Neural crest cell (in vitro differentiated cells): ENCODE measurements at places on chromosomes 16 and 17. TPM values are rescaled to one million over a fixed set of nuclear protein-coding genes. Genes with fewer than 3 reads are reported as not detected.

MILR1 gene
- total RNA-seq: not detected in 2 replicates

PPP1R27 gene
- total RNA-seq: not detected in 2 replicates

DNA sequence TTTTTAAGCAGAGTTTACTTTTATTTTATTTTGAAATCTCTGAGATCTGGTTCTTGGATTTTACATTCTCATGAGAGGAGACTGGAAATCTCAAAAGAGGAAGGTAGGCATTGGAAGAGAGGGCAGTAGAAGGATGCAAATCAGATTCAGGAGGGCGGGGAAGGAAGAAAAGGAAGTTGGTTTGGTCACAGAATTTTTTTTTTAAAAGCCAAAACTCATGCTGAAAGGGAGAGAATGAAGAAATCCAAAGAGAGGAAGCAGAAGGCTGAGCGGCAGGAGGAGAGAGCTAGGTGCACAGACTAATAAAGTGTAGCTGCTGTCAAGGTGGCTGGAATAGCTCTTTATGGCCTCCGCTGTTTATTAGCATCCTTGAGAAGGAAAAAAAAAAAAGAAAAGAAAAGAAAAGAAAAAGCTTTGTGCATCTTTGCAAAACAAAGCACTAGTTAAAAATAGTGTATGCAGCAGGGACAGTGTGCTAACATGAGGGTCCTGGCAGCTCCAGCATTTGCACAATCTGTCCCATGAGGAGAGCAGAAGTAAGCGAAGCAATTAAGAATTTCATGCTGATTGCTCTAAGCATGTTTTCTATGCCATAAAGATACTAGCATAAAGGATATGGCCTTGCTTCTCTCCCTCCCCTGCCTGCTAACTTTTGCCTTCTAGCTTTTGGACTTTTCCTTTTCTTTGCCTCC, 194.2 kb downstream of the ZFHX3 start:
- DNase-seq: no peak

- no peak for DNase-seq
These were observed 4.3 kb upstream of the ITGA3 start for GRCh38 chr17:50051606-50052005.

- no peak for DNase-seq
These were observed 62.1 kb downstream of the GPRC5B start for GRCh38 chr16:19822533-19822932.

GRCh38 chr17:37259030-37259735, 116.6 kb upstream of the C17orf78 start:
- DNase-seq: no peak

TNFSF13 gene
- total RNA-seq: 0.45 and 0.86 TPM in 2 replicates

- no peak for DNase-seq
These were observed 44.8 kb downstream of the TRARG1 start for GRCh38 chr17:1324201-1324771.

GRCh38 chr17:78769196-78769773, 12.8 kb downstream of the CYTH1 start:
- DNase-seq: no peak

DNA sequence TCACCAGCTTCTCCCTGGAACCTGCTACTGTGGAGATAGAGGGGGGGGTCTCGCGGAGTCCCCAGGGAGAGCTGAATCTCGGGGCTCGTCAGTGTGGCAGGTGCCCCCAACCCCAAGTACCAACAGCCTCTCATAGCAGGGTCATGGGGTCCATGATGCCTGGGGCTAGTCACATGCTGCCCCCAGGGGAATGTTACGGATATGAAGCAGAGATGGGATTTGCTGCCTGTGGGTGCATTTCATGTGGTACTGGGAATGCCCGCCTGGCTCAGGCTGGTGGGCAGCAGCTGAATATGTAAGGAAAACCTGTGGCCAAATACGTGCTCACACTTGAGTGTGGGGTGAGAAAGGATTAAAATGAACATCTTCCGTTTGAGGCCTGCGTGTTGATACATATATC, 49.4 kb downstream of the MEAK7 start:
- no peak for DNase-seq

PLA2G10 gene
- total RNA-seq: not detected in 2 replicates

- no peak for DNase-seq
These were observed 26.9 kb upstream of the CDH11 start for GRCh38 chr16:65148804-65149203.

- no peak for DNase-seq
These were observed 56.3 kb downstream of the ABCC12 start for GRCh38 chr16:48099455-48099854.

FNDC8 gene
- not detected in 2 replicates for total RNA-seq

- no peak for DNase-seq
These were observed 2.0 kb downstream of the HBZ start for GRCh38 chr16:154217-155030.

GRCh38 chr16:57475711-57476339, 10.5 kb downstream of the DOK4 start:
- DNase-seq: peak; percentile 73

- DNase-seq: no peak
These were observed 133.8 kb upstream of the PLCG2 start for GRCh38 chr16:81645266-81645694.

HAPSTR1 gene
- 80.1 and 81.1 TPM in 2 replicates for total RNA-seq

GRCh38 chr17:55177159-55177854, 87.5 kb upstream of the HLF start:
- no peak for DNase-seq

- DNase-seq: no peak
These were observed 35.1 kb downstream of the SCNN1G start for GRCh38 chr16:23217646-23218045.

TRPV2 gene
- total RNA-seq: 0.98 and 1.3 TPM in 2 replicates

DNA sequence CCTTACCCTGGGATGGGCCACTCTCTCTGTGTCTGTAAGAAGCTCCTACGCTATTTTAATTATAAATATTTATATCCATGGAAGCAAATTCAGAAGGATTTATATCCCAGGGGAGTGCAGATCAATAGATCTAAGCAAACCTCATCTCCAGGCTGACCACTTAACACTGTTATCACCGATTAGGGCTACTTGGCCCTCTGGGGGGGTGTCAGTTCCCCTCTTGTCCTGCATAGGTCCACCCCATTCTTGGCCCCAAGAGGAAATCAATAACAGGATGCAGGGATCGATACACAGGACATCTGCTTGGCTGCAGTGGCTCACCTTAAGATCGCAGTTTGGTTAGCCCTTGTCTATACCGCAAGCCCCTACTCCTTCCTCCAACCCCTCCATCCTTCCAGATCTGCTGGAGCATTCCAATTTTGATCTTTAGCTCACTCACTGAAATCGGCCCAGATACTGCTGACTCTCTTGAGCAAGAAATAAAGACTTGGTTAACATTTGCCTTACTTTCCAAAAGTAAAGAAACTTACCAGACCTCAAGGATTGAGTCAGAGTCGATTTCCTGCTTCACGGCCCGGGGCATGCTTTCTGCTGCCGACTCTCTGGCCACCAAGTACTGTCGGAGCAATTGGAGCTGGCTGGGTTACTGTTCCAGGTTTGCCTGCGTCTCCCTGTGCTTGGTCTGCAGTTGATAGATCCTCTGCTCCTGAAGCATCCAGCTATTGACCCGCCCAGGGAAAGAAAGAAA, 112.3 kb upstream of the PMFBP1 start:
- no peak for DNase-seq

NUPR1 gene
- total RNA-seq: not detected in 2 replicates

- DNase-seq: peak; percentile 14
These were observed 508.9 kb downstream of the WWOX start for GRCh38 chr16:78608305-78608776.

RND2 gene
- 15.3 and 17.8 TPM in 2 replicates for total RNA-seq

- DNase-seq: peak; percentile 41
These were observed at the start of gene ITGA3 for GRCh38 chr17:50055426-50056216. TSS of gene ITGA3 (plus strand) at chr17:50056110. CDS start at chr17:50056440, 330 bp downstream.

CCL15 gene
- not detected in 2 replicates for total RNA-seq

GRCh38 chr16:22075776-22076175, 16.6 kb upstream of the VWA3A start:
- no peak for DNase-seq

DNA sequence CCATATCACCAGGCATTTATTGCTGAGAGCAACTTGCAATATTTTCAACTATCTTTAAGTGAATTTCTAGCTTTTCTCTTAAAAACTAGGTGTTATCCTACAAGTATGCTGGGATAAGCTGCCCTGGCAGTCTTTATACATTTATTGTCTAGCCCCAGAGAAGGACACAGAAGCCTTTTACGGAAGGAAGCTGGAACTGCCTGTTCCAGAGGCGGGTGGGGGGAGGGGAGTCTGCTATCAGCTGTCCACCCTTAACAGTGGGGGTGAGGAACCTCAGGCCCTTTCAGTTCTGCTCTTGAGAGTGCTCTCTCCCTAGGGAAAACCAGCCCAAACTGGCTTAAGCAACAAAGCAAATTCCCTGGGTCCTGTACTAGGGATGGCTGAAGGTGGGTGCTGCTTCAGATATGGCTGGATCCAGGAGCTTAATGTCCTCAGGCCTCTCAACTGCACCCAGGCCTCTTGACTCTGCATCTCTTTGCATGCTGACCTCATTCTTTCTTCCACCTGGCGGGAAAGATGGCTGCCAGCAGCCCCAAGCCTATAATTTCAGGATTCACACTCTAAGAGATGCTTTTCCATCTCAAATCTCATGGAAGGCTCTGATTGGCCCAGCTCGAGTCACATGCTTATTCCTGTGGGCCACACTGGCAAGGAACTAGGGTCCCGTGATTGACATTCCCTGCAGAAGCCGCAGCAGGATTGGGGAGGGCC, 16.6 kb downstream of the NAGPA start:
- no peak for DNase-seq

SEZ6 gene
- 0.30 and 0.72 TPM in 2 replicates for total RNA-seq

DNA sequence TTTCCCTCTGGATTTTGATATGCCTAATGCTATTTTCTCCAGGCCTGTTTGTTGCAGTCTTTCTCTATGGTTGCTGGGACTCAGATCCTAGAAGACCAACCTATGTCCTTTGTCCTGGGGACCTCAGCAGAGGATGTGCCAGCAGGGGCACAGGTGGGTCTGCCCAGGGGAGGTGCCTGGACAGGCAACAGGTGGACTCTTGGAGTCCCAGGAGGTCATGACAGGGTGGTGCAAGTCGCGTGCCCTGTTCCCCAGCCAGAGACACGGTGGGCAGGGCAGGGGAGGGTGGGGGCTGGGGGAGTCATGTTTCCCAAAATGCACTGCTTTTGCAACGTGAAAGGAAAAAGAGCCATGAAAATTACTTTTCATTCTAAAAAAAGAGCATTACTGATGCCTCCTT, 26.3 kb upstream of the PLLP start:
- no peak for DNase-seq

- no peak for DNase-seq
These were observed 69.6 kb downstream of the RBFOX3 start for GRCh38 chr17:79541056-79541850.

- DNase-seq: no peak
These were observed 193.6 kb downstream of the RPTOR start for GRCh38 chr17:80738020-80738808.

TBX4 gene
- not detected in 2 replicates for total RNA-seq

DNA sequence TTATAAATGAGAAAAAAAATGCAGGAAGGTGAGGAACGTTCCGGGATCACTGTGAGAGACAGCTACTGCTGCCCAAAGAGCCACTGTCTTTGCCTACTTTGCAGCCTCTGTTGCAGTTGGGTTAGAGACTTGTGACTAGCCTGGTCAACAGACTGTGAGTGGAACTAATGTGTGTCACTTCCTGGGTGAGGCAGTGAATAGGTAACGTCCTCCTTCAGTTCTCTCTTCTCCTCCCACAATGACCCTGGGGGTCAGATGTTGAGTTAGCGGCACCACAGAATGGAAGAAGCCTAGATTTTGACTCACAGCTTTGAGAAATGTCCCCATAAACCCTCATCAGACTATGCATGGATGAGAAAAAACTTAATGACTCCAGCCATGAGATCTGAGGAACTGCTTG, 5.2 kb downstream of the C16orf46 start:
- no peak for DNase-seq

DNA sequence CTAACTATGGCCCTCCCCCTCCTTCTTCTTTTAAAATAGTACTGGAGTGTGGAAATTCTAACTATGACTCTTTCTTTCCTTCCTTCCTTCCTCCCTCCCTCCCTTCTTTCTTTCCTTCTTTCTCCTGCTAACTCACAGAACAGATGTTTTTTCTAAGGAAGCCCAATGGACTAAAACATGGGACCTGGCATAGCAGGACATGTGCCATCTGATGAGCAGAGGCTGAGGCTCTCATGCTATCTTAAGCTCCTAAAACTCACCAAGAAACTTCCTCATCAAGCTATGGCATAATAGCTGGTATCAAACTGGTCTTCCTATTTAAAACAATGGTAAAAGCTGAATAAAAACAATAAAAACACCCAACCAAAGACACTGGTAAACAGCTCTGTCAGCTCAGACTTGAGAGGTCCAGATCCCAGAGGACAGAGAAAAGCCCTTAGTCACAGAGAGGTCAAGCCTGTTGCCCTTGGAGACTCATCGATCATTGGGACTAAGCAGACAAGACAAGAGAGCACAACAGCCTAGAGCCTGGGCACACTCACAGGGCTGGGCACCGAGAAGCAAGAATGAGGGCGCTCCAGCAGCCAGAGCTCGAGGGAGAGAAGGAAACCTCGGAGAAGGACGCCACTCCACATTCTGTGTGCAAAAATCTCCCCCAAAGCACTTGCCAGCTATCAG, 27.6 kb downstream of the SLC38A10 start:
- DNase-seq: no peak
